Stimulated activated CD4-positive, alpha-beta T cell treated with anti-CD3 and anti-CD28 coated beads, Interleukin-15, amount 100 ng/mL, for 1 hour (primary cell): ENCODE measurements at places on chromosomes 12 and 14.

DNA sequence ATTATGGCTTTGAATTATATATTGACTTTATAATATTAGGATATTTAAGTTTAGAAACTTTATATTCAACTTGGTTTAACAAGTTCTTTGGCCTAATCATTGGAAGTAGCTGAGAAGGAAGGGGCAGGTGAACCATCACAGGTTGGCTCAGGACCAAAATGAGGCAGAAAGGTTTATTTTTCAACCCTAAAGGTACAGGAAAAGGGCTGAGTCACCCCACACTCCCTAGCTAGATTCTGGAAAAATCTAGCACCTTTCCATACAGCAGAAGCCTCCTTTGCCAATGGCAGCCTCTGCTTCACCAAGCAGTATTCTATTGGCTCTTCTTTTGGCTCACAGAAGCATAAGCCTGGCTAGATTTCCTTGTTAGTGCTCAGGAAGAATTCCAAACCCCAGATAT is 19.3 kb upstream of the MED6 start:
- DNase-seq = no peak

DNA sequence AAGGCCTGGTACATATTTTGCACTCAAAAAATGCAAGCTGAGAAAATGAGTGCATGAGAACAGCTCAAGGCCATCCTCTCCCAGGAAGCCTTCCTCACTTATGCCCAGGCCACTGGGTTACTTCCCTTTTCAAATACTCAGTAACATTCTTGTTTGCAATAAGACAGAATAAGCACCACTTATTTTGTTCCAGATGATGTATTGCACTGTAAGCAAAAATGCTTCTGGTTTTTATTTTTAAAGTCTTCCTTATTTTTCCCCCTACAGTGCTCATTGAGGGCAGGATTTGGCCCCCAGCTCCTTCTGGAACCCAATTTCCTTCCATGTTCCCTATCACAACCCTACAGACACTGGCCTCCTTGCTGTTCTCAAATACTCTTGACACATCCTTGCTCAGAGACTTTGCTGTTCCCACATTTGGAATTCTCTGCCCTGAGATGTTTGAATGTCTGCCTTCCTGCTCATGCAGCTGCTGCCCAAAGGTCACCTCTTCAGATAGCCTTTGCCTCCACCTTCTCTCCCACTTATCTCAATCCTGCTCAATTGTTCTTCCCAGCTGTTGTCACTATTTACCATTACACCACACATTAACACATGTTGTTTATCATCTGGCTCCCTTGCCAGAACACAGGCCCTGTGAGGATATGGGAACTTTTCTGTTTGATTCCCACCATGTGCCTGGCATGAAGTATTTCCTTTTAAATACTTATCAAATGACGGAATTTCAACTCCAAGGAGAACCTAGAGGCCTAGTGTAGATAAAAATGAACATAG is 49.9 kb downstream of the IFNG start:
- DNase-seq = no peak

- no peak for DNase-seq
Measured at GRCh38 chr12:69688471-69689427, 10.4 kb downstream of the BEST3 start.

DNA sequence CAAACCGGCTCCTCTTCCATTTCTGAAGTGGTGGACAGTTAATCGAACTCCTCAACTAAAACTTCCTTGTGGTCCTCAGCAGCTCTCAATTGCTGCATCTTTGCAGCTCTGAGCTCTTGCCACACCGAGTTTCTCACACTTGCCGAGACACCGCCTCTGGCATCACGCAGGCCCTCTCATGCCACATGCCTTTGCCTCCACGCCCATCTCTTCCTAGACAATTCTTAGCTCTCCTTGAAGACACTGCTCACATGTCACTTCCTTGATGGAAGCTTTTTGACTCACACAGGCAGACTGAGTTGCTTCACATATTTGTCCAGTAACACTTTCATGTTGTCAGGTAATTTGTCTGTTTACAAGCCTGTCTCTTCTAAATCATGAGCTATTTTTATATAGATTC is 29.2 kb downstream of the KCNA1 start:
- no peak for DNase-seq

DNA sequence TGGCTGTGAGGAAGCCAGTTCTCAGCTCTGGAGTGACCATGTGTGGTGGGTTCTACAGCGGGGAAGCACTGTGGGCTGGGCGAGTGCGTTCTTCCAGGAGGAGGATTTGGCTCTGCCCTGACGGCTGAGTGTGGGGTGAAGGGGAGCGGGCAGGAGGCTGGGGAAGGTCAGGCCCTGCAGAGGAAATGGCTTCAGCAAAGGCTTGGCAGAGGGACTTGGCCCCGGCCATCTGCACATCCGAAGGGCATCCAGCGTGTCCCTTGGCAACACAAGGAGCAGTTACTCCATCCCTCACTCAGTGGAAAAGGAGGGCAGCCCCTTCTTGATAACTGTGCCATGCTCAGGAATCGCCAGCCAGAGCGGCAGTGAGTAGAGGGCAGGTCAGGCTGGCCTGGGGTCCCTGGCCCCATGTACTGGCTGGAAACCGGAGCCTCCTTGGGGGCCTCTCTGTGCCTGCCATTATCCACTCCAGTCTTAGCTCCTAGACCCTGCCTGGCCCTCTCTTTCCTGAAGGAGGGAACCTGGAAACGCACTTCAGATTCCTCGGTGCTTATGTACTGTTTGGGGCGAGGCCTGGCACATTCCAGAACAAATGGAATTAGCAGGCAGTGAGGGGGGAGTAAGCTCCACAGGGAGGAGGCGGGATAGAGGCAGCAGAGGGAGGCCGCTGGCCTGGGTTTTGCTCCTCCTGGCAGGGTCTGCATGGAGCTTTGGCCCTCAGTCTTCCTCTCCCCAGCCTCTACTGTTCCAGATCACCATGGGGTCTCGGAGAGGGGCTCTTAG is 133.6 kb upstream of the NCOR2 start:
- no peak for DNase-seq

GRCh38 chr12:2692080-2692479 is 102.7 kb upstream of the FKBP4 start:
- DNase-seq = no peak

DNA sequence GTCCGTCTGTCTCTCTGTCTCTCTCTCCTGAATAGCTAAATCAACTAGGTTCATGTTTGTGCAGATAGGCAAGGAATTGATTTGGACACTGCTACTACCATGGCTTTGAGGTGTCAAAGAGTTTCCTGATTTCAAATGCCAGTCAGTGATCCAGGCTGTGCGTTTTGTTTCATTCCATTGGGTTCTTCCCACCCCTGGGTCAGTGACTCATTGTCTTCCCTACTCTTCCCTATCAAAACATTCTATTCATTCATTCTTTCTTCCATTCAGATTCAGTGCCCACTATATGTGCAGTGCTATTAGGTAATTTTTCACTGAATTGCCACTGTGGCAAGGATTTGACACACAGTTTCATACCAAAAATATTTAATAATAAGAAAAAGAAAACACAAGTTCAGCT is 50.4 kb downstream of the RPH3A start:
- no peak for DNase-seq
